Placental epithelial cell (primary cell): ENCODE measurements at places on chromosomes 11 and 22. TPM values are rescaled to one million over a fixed set of nuclear protein-coding genes. Genes with fewer than 3 reads are reported as not detected.

Gene SELENOH
- total RNA-seq, result 82.8 and 83.7 TPM in 2 replicates

Gene FAM83F
- total RNA-seq, result 2.0 and 2.7 TPM in 2 replicates

Gene IGSF22
- under 0.01 and 0.22 TPM in 2 replicates for total RNA-seq

Gene BIK
- total RNA-seq, result 1.5 and 3.5 TPM in 2 replicates

Gene YPEL4
- 0.33 and 0.39 TPM in 2 replicates for total RNA-seq

Gene ZP1
- total RNA-seq, result not detected in 2 replicates

Gene GGTLC3
- total RNA-seq, result not detected in 2 replicates

Gene OSBP2
- 0.11 and 1.2 TPM in 2 replicates for total RNA-seq

Gene SCGB1C1
- not detected in 2 replicates for total RNA-seq

Gene PPP1R14B
- 118 and 386 TPM in 2 replicates for total RNA-seq

Gene JHY
- 5.5 and 6.4 TPM in 2 replicates for total RNA-seq

Gene SF3A1
- total RNA-seq, result 36.5 and 75.8 TPM in 2 replicates

Gene OR4C45
- not detected in 2 replicates for total RNA-seq

Gene CASP1
- total RNA-seq, result 0.22 TPM in 1 of 2 replicates, not detected in the other

Gene ZBTB16
- 90.4 and 137 TPM in 2 replicates for total RNA-seq

Gene EFCAB6
- total RNA-seq, result 2.5 and 3.5 TPM in 2 replicates

Gene QSER1
- total RNA-seq, result 17.0 and 18.5 TPM in 2 replicates

Gene MRGPRX3
- total RNA-seq, result not detected in 2 replicates

Gene GRM5
- not detected in 2 replicates for total RNA-seq

Gene OR10A2
- total RNA-seq, result not detected in 2 replicates

Gene CHKB
- total RNA-seq, result 34.7 and 41.6 TPM in 2 replicates

Gene OR2AG1
- total RNA-seq, result not detected in 2 replicates

Gene LRRC10B
- not detected in 2 replicates for total RNA-seq

Gene PHOX2A
- total RNA-seq, result 0.39 TPM in 1 of 2 replicates, not detected in the other

Gene LINC01488
- total RNA-seq, result not detected in 2 replicates

Gene C1QTNF5
- total RNA-seq, result under 0.01 TPM in 1 of 2 replicates, not detected in the other

Gene SAA4
- not detected in 2 replicates for total RNA-seq

Gene CNGA4
- 0.39 TPM in 1 of 2 replicates, not detected in the other for total RNA-seq

Gene SMDT1
- 3.9 and 4.2 TPM in 2 replicates for total RNA-seq

Gene CSNK2A3
- 0.98 and 1.2 TPM in 2 replicates for total RNA-seq

Gene GANAB
- total RNA-seq, result 164 and 256 TPM in 2 replicates

Gene CCDC89
- 7.0 and 12.6 TPM in 2 replicates for total RNA-seq

Gene C11orf52
- total RNA-seq, result 2.7 and 8.1 TPM in 2 replicates

Gene SERHL2
- total RNA-seq, result 4.8 and 12.6 TPM in 2 replicates

Gene OR8D4
- not detected in 2 replicates for total RNA-seq

Gene SGSM1
- 0.65 and 1.2 TPM in 2 replicates for total RNA-seq

Gene TRIM6
- total RNA-seq, result 26.7 and 70.5 TPM in 2 replicates

Gene SYT9
- 0.39 and 0.43 TPM in 2 replicates for total RNA-seq

Gene CYB5R2
- total RNA-seq, result 17.0 and 28.7 TPM in 2 replicates

Gene DUSP8
- total RNA-seq, result 0.79 and 1.5 TPM in 2 replicates

Gene NAALAD2
- total RNA-seq, result 0.87 and 2.7 TPM in 2 replicates

Gene SLCO2B1
- total RNA-seq, result under 0.01 TPM in 1 of 2 replicates, not detected in the other

Gene SSTR3
- total RNA-seq, result not detected in 2 replicates

Gene RAPSN
- 0.79 and 1.6 TPM in 2 replicates for total RNA-seq
